ENCODE measurements at places on chromosomes 7 and 10.

DNA sequence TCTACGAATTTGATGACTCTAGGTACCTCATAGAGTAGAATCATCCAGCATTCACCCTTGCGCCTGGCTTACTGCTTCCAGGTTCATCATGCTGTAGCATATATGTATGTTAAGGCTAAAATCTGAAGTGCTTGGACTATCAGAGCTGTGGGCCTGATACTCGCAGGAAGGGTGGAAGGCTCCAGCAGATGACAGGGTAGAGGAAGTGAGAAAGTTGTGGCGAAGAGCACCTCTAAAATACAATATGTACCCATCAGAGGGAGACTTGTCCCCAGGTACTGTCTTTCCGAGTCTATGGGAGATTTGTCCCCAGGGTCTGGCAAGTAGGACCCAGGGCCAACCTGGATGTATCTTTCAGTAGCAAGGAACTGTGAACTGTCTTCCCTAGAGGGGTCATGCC lies 48.1 kb upstream of the PLEKHA1 start:
- DNase-seq: no peak

GRCh38 chr10:48670978-48671913 lies 13.4 kb upstream of the WDFY4 start:
- no peak for DNase-seq

DNA sequence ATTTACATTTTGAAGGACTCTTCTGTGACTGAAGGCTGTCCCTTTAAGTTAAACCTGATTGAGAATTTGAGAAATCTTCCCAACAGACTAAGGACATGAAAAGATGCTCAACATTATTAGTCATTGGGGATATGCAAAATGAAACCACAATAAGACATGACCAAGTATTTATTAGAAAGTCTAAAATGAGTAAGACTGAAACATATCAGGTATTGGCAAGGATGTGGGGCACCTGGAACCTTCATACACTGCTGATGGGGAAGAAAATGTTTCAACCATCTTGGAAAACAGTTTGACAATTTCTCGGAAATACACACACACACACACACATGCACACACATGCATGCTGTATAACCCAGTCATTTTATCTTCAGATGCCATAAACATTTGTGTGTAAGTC lies 132.1 kb upstream of the CDK6 start:
- no peak for DNase-seq

GRCh38 chr10:35993591-35994515 lies 351.8 kb upstream of the FZD8 start:
- no peak for DNase-seq

GRCh38 chr10:86079088-86079487 lies 287.5 kb downstream of the GRID1 start:
- no peak for DNase-seq

DNA sequence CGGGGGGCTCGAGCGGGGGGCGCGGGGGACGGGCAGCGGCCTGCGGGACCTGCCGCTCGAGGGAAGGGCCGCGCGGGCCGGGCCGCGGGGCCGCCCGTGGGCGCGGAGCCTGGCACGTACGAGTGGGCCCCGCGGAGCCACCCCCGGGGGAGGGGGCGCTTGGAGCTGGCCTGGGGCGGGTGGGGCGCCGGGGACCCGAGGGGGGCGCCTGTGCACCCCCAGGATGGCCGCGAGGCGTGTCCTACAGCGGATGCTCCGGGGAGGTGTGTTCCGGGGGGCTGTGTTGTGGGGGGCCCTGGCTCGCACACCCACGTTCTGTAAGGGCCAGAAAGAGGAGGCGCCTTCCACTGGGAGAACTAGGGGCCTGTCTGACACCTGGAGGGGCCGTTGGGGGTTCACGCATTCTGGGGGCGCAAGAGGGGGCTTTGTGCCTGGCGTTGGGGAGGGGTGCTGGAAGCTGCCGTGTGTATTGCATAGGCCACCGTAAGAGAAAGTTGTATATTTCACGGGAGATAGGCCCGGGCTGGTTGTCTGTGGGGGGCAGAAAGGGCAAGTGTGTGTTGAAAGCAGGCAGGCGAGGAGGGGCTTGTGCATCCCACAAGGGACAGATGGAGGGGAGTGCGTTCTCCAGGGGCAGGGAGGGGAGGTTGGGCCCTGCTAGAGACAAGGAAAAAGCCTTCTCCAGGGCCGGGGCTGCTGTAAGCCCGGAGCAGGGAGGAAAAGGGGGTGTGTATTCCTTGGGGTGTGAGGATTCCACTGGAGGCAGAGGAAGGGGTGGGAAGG lies 663 bp downstream of the VPS37D start:
- DNase-seq: no peak

DNA sequence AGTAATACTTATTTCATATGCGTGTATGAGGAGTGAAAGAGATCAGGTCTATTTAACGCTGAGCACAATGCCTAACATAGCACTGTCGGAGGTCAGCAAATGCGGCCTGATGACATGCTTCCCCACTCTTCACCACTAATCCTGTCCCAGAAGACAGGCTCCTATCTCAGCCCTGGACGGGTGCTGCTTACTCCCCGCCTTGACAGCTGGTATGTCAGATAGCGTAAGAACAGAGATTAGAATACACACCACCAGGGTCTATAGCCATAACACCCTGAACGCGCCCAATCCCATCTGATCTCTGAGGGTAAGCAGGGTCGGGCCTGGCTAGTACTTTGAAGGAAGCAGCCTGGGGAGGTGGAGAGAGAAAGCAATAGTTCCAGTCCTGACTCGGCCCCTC lies 32.3 kb upstream of the TM9SF3 start:
- no peak for DNase-seq

DNA sequence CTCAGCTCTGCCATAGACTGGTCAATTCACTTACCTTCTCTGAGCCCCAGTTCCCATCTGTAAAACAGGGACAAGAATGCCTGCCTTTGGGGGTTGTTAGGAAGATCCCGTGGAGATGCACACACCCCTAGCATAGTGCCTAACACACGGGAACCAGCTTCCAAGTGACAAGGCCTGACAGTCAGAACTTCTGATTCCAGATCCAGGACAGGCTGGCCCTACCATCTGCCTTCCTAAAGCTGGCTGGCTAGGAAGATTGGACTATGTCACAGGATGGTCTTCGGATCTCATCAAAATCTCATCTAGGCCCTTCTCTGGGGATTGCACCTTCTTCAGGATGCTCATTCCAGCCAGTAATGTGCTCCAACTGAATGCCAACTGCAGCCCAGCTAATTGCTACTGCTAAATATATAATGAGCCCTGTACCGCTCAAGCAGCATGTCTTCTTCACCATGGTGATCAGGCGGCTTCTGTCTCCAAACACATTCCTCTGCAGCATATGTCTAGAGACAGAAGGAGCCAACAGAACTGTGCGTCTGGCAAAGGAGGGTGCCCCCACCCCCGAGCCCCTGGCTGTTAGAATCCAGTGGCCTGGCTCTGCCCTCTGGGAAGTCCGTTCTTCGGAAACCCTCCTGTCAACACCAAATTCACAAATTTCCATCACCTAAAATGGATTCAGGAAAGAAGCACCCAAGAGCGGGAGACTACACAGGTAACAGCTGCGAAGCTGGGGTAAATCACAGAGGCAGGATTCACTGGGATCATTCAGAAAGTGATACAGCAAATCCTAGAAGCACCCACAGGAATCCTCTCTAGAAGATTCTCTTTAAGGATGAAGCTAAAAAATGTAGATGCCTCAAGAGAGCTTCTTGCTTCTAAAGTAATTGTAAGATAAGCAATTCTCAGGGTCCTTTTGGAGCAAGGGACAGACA lies 142.1 kb upstream of the EEPD1 start:
- DNase-seq: no peak

DNA sequence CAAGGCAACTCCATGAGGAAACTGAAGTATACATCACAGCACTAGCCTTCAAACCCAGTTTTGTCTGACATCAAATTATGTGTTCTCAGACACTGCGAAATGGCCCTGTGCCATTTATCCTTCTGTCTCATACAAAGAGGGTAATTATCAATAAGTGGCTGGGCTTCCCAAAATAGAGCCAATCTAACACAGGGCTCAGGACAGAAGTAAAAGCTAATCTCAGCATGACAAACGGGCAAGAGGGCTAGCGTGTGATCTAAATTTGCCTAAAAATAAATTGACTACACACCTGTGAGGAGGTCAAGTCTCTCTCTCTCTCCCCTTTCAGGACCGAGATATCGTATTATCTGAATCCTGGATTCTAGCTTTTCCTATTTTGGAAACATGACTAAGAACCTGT lies 67.2 kb downstream of the DGKB start:
- DNase-seq: no peak

DNA sequence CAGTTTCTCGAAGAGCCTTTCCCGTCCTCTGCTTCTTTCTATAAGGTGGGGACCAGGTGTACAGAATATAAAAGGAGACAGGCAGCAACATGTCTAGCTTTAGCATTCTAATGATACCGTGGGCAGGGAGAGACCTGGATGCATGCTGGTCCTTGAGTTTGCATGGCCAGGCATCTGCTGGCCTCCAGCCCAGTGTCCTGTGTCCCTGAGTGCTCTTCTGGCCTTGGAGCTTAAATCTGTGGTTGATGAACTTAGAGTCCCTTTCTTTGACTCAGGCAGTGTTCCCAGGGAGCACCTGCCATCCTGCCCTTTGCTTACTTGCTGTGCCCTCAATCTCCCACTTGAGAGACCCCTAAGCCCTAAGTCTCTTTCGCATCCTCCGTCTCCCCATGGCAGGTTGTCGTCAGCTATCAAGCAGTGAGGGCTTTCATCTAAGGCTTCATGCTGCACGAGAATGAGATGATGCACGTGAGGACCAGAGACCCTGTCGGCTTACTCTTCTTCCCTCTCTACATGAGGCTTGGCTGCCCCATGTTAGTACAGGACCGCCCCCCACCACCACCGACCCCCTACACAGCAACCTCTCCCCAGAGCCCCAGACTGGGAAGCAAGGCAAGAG lies 313.4 kb upstream of the C7orf33 start:
- no peak for DNase-seq

- no peak for DNase-seq
Observed at GRCh38 chr10:103800789-103801540, 54.4 kb downstream of the SH3PXD2A start.

GRCh38 chr7:155395176-155395797 lies 62.6 kb upstream of the EN2 start:
- DNase-seq: no peak

DNA sequence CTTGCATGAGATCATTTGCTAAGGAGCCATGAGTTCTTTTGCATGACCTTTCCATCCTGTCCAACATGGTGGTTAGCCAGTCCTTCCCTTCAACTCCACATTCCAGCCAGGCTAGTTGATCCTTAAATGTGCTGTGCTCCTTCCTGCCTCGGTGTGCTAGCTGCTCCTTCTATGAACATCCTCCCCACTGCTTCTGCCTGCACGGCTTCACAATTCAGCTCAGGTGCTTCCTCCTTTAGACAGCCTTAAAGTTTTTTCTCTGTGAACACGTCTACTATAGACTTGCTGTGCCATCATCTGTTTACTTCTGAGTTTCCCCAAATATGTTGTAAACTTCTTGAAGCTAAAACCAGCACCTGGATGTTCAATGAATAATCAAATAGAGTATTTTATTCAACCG lies 95.5 kb downstream of the OTUD1 start:
- DNase-seq: no peak

- DNase-seq: no peak
Observed at GRCh38 chr7:111660478-111660877, 98.2 kb upstream of the IMMP2L start.

- no peak for DNase-seq
Observed at GRCh38 chr10:12061124-12061523, 7.6 kb upstream of the DHTKD1 start.

DNA sequence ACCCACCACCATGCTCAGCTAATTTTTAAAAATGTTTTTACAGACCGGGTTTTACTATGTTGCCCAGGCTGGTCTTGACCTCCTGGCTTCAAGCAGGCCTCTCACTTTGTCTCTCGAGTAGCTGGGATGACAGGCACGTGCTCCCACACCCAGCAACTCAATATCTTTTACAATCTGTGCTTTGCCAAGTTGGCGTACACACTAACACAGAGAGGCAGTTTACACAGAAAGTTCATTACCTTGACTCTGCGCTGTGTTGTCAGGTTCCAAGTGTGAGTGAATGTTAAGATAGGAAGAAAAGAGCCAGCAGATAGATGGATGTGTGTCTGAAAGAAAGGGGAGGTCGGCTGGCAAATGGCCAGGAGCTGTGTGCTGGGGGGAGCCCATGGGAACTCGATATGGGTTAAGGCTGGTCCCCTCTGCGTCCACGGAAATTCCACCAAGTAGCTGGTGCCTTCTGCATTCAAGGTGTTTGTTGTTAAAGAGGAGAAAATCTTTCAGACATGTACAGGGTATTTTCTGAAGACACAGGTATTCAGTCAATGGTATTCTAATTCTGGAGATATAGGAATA lies 299.8 kb downstream of the CAMK1D start:
- DNase-seq: peak; percentile 36

GRCh38 chr10:80619036-80619435 lies 81.3 kb downstream of the SH2D4B start:
- DNase-seq: no peak

- DNase-seq: no peak
Observed at GRCh38 chr10:16986406-16987205, 143.0 kb downstream of the CUBN start.

GRCh38 chr7:85185424-85186082 lies 1.3 kb downstream of the SEMA3D start:
- DNase-seq: peak; percentile 43

GRCh38 chr10:45076891-45077290 lies 76.2 kb downstream of the ZNF22 start:
- no peak for DNase-seq

DNA sequence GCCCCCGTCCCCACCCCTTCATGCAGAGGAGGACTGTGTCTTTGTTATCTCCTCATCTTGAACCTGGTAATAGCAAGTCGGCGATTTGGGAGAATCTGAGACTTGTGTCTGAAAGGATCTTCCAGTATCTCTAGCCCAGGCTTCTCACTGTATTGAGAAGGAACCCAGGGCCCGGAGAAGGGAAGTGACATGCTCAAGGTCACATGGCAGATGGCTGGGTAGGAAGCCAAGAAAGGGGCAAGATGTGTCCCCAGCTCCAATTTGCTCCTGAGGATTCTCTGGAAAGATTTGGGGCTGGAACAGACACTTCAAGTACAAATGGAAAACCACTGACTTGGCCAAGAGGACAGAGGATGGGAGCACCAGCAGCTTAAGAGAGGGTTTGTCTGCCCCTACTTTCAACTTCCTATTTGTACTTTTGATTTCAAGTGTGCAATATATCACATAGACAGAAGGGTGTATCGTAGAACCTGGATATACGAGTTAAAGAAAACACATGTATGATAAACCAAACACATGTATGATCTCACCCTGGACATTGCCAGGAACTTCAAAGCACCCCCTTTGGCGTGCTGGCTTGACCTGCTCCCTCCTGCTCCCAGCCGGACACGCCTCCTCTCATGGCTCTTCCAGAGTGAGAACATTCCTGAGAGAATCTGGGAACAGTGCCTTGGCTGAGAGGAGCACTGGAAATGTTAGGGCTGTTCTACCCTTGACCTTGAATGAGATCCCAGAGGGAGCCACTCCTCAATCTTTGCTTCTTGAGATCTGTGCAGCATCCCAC lies 79.7 kb downstream of the CDH23 start:
- DNase-seq: peak; percentile 28

- no peak for DNase-seq
Observed at GRCh38 chr10:84965468-84965867, 637.1 kb downstream of the CCSER2 start.

DNA sequence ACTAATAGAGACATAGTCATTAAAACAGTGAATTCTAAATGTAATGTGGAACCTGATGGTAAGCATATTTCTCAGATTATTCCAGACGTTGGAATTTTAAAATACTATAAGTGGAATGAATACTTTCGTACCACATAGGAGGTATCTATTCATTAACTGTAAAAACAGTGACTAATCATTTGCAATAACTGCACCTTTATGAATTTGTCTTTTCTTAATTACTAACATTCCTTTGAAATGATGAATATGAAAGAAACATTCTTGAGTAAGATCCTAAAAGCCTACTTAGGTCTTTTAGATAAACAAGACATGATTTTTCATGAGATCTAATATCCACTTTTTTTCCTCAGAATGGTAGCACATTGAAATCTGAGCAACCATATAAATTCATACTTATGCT lies 549.0 kb upstream of the LRRN3 start:
- DNase-seq: no peak
